ENCODE measurements at places on chromosomes 1 and 21.

GRCh38 chr1:20603504-20604464, 14.9 kb downstream of the CDA start:
- DNase-seq = no peak

- DNase-seq = no peak
Observed at GRCh38 chr1:72063364-72064044, 218.8 kb downstream of the NEGR1 start.

- no peak for DNase-seq
Observed at GRCh38 chr1:12001996-12002493, 17.3 kb upstream of the MIIP start.

- no peak for DNase-seq
Observed at GRCh38 chr1:223721658-223722607, 9.6 kb downstream of the CAPN2 start.

DNA sequence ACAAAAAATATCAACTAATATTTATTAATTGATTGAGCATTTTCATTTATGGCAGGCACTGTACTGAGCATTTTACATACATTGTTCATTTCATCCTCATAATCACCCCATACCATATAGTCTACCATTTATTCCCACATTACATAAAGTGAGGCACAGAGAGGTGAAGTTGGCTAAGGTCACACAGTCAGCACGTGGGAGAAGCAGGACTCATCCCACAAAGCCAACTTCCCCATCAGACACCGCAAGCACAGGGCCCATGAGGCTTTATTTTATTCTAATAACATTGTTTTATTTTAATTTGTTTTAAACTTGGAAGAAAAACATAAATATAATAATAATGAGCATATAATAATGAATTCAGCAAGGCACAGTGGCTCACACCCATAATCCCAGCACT, 43.1 kb upstream of the CAPZB start:
- DNase-seq = no peak

DNA sequence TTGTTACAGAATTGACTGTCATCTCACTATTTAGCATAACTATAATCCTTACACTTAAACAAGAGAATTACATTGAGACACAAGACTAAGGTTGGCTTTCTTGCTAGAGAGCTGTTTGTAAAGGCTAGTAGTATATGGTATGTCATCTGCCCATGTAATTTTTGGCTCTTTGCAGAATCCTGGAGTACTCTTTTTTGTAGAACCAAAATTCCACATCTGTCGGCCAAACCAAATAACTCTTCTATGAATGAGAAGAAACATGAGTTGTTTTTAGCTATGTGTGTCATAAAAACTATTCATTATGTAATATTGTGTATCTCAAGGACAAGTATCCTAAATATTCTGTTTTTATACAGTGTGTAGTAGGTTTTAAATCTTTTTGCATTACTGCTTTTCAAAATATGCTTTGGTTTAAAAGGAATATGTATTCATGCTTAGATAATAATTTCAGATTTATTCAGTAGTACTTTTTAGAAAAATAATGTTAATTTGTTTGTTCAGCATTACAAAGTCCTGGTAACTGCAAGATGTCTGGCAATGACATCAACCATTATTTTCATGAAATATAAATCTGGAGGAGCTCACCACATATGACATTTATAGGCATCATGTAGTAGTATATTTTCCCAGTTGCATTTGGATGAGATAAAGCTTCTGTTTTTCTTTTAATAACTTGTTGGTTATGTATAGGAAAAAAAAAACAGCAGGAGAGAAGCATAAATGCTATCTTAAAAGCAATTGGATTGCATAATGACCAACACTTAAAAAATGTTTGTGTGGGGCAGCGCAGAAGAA, 159.8 kb downstream of the HS2ST1 start:
- DNase-seq = no peak

DNA sequence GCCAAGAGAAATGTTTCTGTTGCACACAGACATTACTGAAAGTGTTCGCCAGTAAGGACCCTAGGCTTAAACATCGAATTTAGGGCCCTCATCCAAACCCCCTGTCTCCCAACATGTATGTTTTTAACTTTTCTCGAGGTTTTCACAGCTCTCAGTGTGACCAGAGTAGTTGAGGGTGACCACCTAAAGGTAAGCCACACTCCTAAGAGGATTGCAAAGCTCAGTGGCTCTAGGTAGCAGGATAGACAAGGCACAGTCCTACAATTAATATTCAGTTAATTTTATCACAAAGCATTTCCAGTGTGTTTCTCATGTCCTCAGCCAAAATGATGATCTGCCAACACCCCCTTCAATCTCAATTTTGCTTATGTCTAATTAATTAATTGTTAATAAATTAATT, 695 bp upstream of the ALG14 start:
- DNase-seq = no peak

DNA sequence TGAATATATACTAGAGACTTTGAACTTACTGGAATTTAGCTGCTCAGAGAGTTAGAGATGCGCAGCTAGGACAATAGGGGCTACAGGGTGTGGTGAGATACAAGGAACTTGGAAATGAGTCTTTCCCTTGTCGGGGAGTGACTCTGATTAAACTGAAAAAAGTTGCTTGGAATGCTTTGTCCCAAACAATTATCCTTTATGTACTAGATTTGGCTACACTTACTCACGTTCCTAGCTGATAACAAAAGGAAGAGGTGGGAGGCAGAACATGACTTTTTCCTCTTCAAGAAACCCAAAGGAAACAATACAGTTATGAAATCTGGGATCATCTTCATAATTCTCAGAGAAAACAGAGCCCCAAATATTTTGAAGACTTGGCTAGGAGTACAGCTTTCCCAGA, 6.9 kb upstream of the CGN start:
- DNase-seq = no peak

DNA sequence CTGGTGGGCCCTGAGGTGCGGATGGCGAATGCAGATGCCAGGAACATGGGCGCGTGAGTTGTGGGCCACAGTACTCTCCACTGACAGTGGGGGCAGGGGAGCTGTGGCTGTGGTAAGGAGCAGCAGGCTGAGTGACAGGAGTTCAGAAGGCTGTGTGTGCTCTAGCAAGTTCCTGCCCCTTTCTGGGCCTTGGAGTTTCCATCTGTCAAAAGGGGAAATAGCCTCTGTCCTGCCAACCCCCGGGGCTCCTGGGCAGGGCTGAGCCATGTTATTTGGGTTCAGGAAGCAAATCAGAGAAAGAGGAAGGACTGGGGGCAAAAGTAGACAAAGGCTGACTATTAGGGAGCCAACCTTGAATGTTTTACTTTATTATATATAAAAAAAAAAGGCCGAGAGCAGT, 19.5 kb upstream of the MFN2 start:
- no peak for DNase-seq

- DNase-seq = no peak
Observed at GRCh38 chr21:35484032-35484431, 434.9 kb upstream of the RUNX1 start.

DNA sequence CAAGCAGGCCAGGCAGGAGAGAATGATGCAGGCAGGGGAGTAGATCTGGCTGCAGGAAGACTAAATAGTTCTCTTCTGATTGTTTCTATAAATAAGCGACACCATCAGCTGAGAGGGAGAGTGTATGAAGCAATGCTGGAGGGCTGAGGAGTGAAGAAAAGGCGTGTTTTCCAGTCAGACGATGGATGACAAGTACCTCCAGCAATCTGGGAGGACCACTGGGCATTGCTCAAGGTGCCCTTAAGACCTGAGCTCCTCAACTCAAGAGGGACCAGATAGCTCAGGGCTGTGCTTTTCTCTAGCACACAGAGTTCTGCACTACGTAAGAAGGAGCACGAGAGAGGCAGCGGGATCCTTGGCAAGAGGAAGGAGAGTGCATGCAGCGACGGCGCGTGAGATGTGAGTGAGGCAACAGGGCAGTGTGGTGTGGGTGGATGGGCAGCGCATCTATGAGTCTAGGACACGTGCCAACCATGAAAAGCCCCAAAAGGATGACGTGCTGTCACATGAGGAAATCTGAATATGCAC, 36.0 kb downstream of the PABPC4 start:
- no peak for DNase-seq

DNA sequence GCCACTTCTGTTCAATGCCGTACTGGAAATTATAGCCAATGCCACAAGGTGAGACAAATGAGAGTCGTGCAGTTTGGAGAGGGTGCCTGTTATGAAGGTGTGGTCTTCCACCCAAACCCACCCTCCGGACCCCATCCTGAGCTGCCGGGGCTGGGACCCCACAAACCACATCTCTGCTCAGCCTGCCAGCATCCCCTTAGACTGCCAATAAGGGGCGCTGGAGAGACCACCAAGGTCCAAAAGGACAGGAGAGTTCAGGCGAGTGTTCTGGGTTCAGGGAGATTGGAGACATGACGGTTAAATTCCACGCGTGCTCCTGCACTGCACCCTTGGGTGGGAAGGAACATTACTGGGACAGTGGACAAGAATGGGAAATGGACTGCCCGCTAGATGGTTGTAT, 48.7 kb upstream of the COL18A1 start:
- DNase-seq = no peak

DNA sequence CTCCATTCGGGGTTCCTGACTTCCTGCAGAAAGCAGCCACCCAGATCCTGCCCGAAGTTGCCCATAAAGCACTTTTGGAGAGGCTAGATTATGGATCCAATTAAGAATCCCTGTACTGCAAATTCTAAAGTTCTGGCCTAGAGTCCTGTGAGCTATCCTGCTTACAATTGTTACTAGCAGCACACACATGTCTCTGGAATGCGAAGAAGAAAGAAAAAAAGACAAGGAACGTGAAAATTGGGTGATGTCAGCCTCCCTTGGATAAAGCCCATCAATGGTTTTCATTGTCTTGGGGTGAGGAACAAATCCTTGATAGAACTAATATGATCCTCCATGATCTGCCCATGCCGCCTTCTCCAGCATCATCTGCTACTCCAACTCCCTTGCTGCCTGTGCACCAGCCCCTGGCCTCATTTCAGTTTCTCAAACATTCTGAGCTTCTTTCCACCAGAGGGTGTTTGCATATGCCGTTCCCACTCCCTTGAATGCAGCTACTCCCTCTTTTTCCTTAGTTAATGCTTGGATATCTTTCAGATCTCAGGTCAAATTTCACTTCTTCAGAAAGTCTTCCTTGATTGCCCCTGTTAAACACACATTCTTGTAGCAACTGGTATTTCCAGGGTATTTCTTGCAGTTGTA, 94.0 kb downstream of the ST6GALNAC5 start:
- no peak for DNase-seq

DNA sequence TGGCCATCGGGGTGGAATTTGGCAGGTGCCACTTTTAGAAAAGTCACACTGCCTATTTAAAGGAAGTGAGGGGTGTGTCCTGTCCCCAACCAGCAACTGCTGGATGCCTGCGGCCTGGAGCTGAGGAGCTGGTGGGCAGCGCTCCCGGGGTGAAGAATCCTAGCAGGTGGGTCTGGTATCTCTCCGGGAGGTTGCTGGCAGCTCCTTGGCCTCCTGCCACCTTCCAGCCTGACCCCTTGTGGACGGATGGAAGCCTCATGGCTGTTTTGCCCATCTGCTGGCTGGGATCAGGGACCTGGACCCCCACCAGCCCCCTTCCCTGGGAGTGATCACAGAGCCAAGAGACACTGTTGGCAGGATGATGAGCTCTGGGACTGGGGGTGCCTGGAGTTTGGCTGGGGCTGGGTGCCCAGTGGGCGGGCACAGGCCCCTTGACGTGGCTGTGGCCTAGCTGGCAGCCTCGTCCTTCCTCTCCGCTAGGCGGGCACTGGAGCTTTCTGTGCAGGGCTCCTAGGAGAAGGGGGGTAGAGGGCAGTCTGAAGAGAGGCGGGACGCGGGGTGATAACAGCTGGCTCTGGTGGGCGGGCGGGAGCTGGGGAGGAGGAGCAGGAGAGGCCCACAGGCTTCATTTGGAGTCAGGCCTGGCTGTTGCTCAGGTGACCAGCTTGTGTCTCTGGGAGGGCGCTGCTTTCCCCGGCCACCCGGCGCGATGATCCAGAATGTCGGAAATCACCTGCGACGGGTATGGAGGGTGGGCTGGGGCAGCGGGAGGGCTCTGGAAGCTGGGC, at the start of gene ACOT11:
TSS of gene ACOT11 (plus strand) at position 628 of the 788 bp plus-strand sequence. CDS start at position 710, 82 bp downstream.
- DNase-seq = no peak
